ENCODE measurements at places on chromosomes 2 and 18. TPM values are rescaled to one million over a fixed set of nuclear protein-coding genes. Genes with fewer than 3 reads are reported as not detected.

- DNase-seq: no peak
Observed at GRCh38 chr2:57510704-57511103, 535.9 kb upstream of the VRK2 start.

- no peak for DNase-seq
Observed at GRCh38 chr2:188596054-188596453, 304.4 kb downstream of the GULP1 start.

- no peak for DNase-seq
Observed at GRCh38 chr2:181656450-181657291, at the start of gene CERKL. Gene CERKL (minus strand): TSS chr2:181657105. CDS start chr2:181657006, 99 bp downstream.

GRCh38 chr2:23691565-23691964, 235.4 kb downstream of the ATAD2B start:
- DNase-seq: no peak

- DNase-seq: no peak
Observed at GRCh38 chr2:30366199-30366691, 80.8 kb upstream of the LCLAT1 start.

- DNase-seq: no peak
Observed at GRCh38 chr18:46338205-46338604, 234.0 kb downstream of the HAUS1 start.

- DNase-seq: no peak
Observed at GRCh38 chr18:50469380-50469781, 90.5 kb upstream of the MAPK4 start.

DNA sequence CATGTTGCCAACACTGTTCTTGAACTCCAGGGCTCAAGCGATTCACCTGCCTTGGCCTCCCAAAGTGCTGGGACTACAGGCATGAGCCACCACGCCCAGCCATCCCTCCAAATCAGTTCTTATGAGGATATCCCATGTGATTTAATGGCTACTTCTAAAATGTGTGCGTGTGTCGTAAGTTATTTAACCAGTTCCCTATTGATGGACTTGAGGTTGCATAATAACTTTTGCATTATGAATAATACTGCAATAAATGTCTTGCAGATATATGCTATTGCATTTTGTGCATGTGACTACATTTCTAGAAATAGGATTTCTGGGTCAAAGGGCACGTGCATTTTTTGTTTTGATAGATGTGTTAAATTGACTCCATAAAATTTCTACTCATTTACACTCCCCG, 19.0 kb downstream of the DIPK1C start:
- no peak for DNase-seq

Gene RGPD4
- not detected for polyA plus RNA-seq

Gene SMYD5
- 37.4 TPM for polyA plus RNA-seq

Data from right renal cortex interstitium (tissue), 3 donors.